ENCODE measurements at places on chromosomes 5 and 9.

GRCh38 chr9:78552802-78553201, 255.9 kb downstream of the PSAT1 start:
- no peak for DNase-seq

DNA sequence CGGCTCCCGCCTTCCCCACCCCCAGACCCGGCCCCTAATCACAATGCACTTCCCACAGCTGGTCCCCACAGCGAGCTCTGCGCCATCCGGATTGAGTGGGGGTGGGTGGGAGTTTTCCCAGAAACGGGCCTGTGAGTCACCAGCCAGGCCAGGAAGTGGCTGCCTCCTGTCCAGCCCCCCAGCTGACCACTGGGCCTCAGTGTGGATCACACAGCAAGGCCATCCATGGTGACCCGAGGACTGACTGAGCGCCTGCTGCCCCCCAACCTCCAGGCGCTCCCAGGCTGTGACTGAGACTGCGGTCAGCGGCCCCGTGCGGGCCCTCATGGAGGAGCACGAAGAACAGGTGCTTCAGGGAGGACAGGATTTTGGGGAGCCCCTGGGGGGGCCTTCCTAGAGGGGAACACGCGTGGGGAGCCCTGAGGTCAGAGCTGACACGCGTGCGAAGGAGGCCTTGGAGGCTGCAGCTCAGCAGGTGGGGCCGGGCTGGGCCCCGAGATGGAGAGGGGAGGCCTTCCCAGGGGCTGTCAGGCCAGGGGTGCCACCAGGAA, 48.3 kb upstream of the EGFL7 start:
- no peak for DNase-seq

DNA sequence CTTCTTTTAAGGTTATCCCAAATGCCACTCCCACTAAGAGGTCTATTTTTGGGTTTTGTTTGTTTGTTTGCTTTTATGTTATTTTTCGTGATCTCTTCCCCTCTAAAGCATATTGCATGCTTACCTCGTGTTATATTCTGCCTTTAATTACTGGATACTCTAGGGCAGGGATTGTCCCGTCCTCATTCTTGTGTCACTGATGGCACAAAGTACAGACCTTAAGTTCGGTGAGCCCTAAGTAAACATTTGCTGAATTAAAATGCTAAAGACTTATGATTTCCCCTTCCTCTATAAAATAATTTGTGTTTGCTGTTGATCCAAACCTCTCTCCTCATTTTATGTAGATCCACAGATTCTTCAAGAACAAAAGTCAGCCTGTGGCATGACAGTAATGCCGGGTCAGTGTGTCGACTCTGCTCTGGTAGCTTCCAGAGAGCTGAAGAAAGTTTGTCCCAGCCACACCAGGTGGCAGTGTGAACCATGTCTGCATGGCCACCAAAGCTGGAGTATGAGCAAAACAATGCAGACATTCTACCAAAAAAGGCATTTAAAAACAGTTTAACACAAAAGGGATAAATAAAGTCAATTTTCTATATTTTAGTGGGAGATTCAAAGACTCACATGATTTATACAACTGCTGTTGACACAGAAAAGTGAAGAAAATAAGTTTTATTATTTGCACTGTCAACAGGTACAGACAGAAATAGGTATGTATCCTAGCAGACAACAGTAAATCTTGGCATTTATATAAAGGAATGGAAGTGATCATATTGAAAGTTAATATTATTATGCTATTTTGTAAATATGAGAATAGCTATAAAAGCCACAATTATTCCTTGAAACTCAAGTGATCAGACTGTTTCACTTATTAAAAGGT, 17.9 kb upstream of the POC5 start:
- DNase-seq = peak; percentile 22

- DNase-seq = no peak
Observed at GRCh38 chr5:32627219-32627870, 42.0 kb downstream of the SUB1 start.

DNA sequence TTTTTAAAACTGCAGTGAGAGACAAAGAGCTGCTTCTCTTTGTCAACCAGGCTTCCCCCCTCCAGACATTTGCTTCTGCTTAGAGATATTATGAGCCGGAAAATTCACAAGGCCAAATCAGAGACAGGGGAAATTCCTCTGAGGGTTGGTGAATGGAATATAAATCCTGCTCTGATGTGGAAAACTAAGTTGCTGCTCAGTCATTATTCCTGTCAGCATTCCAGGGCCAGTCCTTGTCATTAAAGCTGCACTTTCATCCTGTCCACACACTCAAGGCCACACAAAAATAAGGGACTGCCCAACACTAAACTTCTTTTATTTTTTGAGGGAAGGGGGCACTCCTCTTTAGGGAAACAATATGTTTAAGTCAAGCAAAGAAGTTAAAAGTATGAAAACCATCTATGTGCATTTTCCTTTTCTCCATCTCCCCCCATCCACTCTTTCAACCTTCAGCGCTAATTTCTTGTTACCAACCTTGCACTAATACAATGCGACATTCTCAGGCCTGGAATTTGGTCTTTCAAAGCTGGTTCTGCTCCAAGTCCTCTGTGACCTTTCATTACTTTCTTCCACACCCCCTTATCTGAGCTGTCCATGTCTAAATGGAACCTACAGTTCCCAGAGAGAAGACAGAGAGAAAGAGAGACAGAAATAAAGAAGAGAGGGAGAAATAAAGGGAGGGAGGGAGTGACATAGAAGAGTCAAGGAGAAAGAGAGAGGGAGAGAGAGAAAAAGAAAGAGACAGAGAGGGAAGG, 118.9 kb upstream of the S1PR3 start:
- DNase-seq = no peak

- DNase-seq = peak; percentile 88
Observed at GRCh38 chr9:95508968-95509850, 7.6 kb downstream of the PTCH1 start.

DNA sequence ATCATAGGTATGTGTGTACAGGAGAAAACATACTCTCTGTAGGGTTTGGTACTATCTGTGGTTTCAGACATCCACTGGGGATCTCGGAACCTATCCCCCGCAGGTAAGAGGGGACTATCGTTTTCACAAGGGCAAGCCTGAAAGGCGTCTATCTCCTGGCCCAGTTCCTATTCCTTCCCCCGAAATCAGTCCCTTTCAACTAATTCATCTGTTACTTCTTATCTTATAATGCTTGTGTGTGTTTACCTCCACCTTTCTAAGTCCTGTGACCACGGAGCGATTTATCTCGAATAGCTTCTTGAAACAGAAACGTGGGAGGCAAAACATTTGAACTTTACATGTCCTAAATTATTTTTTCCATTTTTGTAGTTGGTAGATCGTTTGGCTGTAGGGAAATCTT, 11.4 kb downstream of the ABO start:
- DNase-seq = no peak

DNA sequence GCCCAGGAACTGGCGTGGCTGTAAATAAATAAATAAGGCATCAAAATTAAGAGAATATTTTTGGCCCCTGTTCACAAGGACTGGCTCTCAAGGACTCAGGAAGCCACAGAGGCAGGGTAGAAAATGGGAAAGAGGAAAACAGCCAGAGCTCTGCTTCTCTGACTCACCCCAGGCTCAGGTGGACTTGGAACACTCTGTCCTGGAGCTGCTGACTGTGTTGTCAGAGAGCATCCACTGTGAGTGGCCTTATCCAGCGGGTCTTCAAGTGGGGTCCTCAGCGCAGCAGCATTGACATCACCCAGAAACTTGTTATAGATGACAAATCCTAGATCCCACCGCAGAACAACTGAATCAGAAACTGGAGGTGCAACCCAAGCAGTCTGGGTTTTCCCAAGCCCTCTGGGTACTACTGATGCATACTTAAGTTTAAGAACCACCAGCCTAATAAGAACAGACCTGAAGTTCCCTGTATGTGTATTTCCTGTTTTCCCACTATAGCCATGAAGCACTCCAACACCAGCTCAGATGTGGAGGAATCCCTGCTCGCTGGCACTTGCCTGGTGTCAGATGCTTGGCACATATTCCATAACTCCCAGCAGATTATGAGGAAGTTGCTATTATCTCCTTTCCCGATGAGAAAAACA, 20.5 kb downstream of the ADRA1B start:
- no peak for DNase-seq

GRCh38 chr5:179599100-179599499, 24.4 kb downstream of the HNRNPH1 start:
- DNase-seq = no peak

- DNase-seq = no peak
Observed at GRCh38 chr9:38207247-38207778, 138.3 kb upstream of the SHB start.

DNA sequence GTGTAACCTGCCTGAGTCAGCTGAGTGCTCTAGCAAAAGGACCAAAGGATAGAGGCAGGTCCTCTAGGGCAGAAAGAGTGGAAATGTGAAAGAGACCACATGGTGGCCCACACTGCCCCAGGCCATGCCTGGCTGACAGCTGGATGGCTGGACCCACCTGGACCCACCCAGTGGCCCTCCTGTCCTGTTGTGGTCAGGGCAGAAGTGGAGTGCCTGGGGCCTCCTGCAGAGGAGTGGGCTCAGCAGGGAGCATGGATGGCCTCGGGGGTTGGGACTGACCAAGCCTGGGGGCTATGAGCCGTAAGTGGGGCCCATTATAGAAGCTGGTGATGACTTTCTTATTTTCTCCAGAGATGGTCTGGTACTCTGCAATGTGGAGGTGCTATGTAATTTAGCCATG, 55.7 kb upstream of the FAM120AOS start:
- DNase-seq = no peak

DNA sequence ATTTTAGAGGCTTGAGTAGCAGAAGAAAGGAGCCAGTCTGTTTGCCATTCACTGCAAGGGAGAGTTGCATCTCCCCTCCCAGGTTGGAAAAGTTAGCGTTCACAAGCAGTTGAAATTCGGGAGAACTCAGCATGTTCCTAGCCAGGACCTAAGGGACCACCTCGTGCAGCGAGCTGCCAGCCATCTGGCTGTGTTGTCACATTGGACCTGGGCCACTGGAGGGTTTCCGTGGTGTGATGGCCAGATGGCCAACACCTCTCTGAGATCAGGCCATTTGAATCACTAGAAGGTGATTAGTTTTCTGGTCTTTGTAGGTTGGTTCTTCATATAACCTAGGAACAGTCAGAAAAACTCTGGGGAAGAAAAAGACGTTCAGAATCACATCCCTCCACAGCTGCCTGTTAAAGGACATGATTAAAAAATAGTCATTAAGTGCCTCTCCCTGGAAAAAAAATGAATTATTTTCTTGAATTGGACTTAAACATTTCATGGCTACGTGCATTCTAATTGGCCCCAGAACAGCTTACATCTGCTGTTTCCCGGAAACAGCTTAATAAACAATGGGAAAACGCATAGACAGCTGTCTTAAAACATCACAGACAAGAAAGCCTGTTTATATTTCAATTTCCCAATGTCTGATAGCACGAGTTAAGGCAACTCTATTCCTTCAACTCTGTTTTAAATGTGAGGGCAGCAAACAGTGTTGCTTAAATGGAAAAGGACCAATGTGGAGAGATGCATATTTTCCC, 303.9 kb downstream of the TENT4A start:
- DNase-seq = no peak

GRCh38 chr5:75648712-75649111, 37.5 kb downstream of the ANKDD1B start:
- peak; percentile 6 for DNase-seq

DNA sequence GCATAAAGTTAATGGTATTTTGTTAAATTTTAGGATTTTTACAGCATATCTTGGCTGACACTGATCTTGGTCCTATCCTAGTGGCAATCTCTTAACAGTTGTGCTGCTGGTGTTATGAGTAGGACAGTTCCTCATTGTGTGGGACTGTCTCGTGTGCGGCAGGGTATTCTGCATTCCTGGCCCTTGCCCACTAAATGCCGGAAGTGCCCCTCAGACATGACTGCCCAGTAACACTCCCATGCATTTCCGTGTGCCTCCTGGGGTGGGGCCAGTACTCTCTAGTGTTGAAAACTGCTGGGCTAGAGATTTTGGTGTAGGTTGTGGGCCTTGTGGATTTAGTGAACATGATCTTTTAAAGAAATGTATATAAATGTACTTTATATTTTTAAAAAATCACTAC, 227.1 kb upstream of the DMRT1 start:
- no peak for DNase-seq

DNA sequence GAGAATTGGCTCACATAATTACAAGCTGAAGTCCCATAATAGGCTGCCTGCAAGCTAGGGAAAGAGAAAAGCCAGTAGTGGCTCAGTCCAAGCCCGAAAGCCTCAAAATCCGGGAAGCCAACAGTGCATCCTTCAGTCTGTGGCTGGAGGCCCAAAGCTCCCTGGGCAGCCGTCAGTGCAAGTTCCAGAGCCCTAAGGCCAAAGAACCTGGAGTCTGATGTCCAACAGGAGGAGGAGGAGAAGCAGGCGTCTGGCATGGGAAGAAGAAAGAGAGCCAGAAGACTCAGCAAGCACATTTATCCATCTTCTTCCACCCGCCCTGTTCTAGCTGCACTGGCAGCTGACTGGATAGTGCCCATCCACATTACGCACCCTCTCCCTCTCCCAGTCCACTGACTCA, 213.4 kb downstream of the GAS1 start:
- DNase-seq = no peak

DNA sequence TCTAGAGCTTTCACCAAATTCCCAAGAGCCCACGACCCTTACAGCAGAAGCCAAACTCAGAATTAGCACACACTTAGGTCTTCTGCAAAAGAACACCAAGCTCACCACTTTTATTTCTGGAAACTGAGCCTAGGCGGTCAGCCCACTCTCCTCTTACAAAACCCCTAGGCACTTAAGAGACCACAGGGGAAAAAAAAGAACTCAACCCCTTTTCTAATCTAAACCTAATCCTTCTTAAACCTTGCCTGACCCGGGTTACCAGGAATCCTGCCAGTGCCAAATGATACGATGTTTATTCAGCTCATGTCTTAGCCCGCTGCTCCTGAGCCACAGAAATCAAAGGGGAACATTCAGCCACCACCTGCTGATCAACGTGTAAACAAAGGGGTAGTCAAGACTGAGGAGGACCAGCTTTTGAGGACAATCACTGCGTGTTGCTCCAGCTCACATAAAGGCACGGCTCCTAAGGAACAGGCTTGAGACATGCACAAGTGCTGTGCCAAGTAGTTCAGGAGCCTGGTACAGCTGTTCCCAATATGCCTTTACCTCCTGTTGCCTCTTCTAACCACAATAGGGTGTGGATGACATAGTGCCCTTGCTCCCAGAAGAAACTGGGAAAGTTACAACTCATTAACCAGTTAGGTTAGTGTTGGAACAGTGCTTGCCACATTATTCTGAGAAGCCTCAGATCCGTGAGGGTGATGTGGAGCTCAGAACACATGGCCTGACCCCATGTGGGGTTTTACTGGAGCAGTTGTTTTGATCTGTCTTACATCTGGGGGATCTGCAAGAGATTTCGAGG, 49.3 kb downstream of the ZFAND5 start:
- no peak for DNase-seq

- DNase-seq = no peak
Observed at GRCh38 chr5:10559871-10560270, 4.0 kb upstream of the ANKRD33B start.

- no peak for DNase-seq
Observed at GRCh38 chr5:135249658-135250057, 149.4 kb downstream of the MACROH2A1 start.

Data from activated CD8-positive, alpha-beta T cell treated with anti-CD3 and anti-CD28 coated beads for 36 hours (primary cell).